ENCODE measurements at places on chromosomes 3 and 15.
A peak's percentile ranks its signal among the peaks of the same experiment; 100 is the strongest.

DNA sequence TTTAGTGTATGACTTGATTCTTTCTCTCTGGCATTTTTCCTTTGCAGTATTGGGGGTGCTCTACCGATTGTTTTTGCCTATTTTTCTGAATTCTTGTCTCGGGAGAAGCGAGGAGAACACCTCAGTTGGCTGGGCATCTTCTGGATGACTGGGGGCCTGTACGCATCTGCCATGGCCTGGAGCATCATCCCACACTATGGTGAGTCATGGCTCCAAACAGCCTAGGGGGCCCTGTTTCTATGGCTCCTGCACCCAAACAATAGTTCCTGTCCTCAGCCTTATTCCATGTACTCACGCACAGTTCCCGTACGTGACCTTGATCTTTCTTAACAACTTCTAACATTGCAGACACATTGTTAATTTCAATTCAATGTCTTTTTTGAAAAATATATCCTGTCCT, 152.3 kb downstream of the SV2B start:
- no peak for DNase-seq

GRCh38 chr3:181919375-181919774, 207.7 kb downstream of the SOX2 start:
- no peak for DNase-seq

GRCh38 chr15:63232943-63233342, 43.5 kb downstream of the RAB8B start:
- peak; percentile 70 for DNase-seq

DNA sequence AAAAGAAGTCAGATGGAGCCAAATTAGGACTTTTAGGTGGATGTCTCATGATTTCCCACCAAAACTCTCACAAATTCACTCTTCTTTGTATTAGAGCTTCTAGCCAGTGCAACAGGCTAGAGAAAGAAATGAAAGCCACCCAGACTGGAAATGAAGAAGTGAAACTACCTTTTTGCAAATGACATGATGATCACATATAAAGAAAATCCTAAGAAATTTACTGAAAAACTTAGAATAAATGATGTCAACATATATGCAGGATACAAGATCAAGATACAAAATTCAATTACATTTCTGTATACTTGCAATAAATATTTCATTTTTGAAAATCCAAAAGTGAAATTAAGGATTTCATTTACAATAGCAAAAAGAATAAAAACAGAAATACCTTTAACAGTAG, 110.8 kb downstream of the LRIG1 start:
- no peak for DNase-seq

- no peak for DNase-seq
Measured at GRCh38 chr3:71121429-71122167, 461.9 kb downstream of the FOXP1 start.
